ENCODE measurements at places on chromosomes 12 and 14.

DNA sequence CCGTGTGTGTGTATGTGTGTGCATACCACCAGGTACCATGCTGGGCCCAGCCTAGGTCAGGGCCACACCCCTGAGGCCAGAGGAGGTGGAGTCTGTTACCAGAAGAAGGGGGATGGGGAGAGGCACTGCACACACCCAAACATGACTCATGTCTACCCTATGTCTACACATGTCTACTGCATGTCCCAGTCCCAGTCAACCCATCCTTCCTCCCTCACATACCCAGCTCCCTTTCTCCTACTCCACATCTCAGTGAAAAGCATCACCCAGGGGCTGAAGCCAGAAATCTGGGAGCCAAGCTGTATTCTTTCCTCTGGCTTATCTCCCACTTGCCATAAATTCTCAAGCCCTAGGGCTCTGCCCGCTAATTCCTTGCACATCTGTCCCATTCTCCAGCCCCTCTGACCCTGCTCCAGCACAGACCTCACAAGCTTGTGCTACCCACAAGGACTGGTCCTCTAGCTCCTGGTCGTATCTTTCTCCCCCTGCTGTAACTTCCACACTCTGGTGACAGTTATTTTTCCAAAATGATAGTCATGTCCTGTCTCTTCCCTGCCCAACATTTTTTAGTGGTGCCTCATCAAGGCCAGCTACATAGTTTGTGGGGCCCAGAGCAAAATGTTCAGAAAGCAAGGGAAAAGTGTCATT lies 18.0 kb upstream of the APPL2 start:
- no peak for DNase-seq

DNA sequence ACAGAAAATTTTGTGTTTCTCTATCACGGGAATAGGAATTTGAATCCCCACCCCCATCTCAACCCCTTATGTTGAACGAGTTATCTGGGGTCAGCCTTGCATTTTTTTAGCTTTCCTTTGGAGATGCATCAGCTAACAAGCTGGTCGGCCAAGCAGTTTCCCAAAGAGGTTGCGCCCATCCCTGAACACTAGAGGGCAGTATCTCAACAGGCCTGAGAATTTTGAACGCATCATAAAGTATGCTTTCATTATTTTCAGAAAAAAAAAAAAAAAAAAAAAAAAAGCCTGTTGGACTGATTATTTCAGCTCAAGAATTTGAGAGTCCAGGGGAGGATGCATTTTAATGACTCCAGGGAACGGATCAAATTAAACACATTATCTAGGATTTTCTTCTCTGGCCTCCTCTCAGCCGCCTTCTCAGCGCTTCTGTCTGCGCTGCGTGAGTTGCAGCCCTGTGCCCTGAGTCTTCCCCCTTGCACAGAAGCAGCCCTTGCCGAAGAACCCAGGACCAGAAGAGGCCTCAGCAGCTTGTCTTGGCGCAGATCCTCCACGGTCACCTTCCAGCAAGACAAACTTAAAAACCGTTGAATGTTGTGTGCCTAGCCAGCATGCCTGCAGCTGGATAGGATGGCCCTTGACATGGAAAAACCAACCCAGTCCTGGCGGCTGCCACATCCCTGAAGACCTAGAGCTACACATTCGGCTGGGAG lies 76.6 kb upstream of the GZMB start:
- no peak for DNase-seq

DNA sequence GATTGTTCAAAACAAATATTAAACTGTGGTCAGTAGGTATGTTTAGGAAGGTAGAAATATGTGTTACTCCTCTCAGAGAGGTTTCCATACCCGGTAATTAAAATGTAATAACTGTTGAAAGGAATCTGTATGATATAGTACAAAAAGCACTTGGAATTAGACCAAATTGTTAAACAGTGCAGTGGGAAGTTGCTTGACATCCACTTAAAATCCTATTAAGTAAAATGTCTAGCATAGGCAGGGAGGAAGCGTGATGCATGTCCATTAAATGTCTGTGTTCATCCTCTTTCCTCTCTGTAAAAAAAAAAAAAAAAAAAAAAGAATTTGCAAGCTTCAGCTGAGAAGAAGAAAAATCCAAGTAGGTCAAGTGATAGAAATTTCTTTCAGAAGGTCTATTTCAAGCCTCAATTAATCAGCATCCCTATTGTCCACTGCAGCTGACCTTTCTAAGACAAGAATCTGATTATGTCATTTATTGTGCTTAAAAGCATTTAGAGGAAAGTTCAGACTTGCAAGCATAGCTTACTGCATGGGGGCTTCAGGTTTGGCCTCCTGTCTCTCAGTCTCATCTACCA lies 265.6 kb upstream of the RGS6 start:
- DNase-seq = no peak

GRCh38 chr14:38138473-38139138 lies 69.1 kb upstream of the SSTR1 start:
- no peak for DNase-seq

- DNase-seq = no peak
These were observed 305.7 kb upstream of the SSTR1 start for GRCh38 chr14:37901978-37902377.

GRCh38 chr12:49019443-49020324 lies 1.1 kb upstream of the PRKAG1 start:
- no peak for DNase-seq

GRCh38 chr12:58225203-58225877 lies 284.0 kb downstream of the ATP23 start:
- no peak for DNase-seq

- DNase-seq = no peak
These were observed 376.9 kb downstream of the GALC start for GRCh38 chr14:87615822-87616679.

DNA sequence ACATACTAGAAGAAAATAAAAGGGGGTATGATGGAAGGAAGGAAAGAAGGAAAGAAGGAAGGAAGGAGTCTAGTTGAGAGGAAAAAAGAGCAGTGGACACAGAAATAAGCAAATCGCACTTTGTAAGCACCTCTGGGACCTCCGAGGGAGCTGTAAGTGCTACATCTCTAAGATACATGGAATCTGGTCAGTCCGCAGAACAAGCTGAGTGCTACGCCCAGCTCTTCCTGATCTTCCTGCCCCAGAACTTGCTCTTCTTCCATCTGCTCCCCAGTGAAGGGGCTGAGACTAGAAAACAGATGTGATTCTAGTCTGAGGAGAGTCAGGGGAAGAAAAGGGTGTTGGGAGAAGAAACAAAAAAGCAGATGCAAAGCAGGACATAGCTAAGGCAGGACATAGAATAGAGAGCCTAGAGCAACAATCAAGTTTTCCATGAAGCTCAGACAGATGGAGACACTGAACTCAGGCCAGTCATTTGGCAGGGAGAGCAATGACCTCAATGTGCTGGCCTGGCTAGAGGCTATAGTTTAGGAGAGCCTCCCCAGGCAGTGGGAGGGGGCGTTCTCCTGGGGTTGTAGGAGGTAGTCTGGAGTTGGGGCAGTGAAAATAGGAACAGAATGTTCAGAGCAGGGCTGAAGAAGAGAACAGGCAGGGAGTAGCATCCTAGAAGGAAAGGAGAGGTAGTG lies 1.7 kb upstream of the MFAP5 start:
- DNase-seq = no peak

- DNase-seq = no peak
These were observed 35.6 kb downstream of the DUSP6 start for GRCh38 chr12:89316705-89317139.

DNA sequence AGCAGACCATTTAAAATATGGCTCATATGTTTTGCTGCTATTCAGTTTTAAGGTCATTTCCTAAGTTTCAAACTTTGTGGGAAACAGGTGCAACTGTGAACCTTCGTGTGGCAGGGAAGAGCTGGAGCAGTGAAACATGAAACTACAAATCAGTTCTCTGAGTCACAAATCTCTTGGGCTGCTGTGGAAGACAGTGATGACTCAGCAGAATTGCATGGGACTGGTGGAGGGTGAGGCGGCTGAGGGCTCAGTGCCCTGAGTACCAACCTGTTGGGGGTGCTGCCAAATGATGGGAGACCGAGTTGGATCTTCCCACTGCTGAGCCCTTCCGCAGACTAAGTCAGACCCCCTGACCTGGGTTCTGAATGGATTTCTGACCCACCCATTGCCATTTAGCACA lies 8.4 kb upstream of the CALM1 start:
- DNase-seq = no peak

Data from stimulated activated CD8-positive, alpha-beta memory T cell treated with anti-CD3 and anti-CD28 coated beads, Interleukin-4, amount 100 ng/mL, for 1 hour (primary cell).